ENCODE measurements at places on chromosomes 2 and 18.
A peak's percentile ranks its signal among the peaks of the same experiment; 100 is the strongest.

- DNase-seq, result no peak
Measured at GRCh38 chr2:70374616-70375015, 72.7 kb upstream of the FAM136A start.

GRCh38 chr2:63186331-63186730 is 135.7 kb downstream of the OTX1 start:
- no peak for DNase-seq

DNA sequence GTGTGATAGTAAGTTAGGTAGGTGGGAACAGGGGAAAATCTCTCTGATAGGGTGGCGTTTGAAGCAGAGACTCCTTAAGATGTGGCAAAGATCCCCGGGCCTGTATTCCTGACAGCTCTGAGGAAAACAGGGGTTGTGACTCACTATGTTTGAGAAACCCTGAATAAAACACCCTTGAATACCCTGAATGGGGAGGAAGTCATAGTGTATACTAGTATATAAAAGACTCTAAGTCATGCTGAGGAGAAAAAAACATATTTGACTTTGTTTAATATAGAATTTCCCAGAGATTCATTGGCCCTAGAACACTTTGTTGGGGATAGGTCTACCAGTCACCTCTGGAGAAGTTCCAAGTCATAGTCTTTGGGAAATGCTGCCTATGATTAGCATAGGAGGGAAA is 590.9 kb downstream of the IRS1 start:
- DNase-seq, result no peak

DNA sequence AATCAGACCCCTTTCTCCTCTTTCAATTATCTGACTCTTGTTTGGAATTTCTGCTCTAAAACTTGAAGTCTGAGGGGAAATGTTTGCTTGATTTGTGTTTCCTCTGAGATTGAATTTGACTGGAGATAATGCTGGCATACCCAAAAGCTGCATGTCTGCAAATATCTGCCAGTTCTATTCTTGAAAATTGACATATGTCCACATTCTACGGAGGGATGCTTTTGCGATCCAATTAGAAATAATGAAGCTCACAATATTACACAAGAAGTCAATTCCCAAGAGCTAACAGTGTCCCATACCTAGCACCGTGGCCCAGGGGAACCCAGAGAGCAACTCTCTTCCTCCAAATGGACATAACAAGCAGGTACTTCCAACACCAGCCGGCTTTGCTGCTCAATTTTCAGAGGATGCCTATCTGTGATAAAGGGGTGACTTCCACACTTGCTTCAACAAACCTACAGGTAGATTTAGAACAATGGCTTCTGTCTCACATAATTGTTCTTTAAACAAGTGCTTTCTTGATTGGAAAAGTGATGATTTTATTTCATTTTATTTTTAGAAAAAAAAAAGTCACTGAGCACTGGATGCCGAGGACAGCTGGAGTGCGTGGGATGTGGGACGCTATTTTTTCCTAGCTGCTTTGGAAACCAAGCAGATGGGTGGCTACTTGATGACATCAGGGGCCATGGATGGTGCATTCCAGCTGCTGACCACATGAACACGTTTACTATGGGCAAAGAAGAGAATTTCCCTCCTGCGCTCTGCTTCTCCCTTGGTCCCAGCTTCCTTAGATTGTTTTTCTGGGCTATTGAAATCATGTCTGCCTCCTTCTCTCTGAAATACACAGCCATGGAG is 488.9 kb downstream of the RNF144A start:
- DNase-seq, result no peak

DNA sequence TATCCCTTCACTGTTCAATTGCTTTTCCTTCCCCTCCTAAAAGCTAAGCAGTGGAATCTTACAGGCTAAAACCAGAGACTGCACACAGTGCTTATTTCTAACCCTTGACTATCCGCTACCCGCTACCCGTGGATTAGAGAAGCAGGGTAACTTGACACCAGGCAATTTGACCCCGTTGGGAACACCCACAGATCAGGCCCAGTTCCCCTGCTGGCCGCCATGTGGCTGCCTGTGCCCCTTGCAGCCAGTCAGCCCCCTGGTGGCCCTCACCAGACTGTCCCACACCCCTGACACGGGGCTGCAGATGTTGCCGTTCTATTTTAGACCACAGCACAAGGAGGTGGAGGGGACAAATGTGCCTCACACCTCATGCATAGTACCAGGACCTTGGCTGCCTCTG is 74.8 kb downstream of the TXNL1 start:
- DNase-seq, result no peak

- no peak for DNase-seq
Measured at GRCh38 chr2:10329880-10330699, 27.4 kb downstream of the HPCAL1 start.

GRCh38 chr2:36696533-36696932 is at the start of gene VIT:
Gene VIT (plus strand): TSS chr2:36696707. CDS start chr2:36716371, 19,664 bp downstream.
- DNase-seq, result no peak

DNA sequence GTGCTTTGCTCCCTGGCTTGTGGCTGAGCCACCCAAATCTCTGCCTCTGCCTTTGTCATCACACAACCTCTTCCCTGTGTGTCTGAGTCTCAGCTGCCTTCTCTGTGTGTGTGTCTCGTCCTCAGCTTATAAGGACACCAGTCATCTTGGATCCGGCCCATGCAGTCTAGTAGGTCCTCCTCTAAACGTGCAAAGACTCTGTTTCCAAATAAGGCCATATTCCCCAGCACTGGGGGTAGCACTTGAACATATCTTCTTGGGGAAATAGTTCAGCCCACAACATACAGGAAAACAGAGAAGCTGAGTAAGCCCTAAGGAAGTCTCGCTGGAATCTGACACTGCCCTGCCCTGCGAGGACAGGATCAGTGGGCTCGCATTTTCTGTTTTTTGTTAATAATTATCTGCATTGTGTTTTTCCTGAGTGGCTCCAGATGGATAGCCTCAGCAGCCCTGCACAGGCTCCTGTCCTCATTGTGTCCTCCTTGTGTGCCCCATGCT is 42.1 kb downstream of the MTCL1 start:
- peak; percentile 36 for DNase-seq

DNA sequence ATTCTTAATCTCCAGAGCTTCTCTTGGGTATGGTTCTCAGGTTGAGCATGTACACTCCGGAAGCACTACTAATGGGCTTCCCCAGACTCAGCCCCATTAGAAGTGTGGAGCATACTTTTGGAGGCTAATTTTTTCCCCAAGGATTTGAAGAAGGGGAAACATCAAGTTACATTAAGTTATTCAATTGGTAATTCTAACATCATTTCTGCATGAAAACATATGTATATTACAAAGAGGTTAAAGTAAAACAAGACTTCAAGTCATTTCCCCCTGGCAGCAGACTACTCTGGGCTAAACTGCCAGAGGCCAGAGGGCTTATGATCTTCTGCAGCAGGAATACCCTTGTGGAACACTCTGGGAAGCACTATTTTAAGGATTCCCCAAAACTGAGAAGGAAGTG is 227.7 kb upstream of the STK17B start:
- DNase-seq, result no peak

- DNase-seq, result no peak
Measured at GRCh38 chr2:207304761-207305160, 139.0 kb upstream of the KLF7 start.

GRCh38 chr18:78892177-78892576 is 87.4 kb upstream of the SALL3 start:
- peak; percentile 21 for DNase-seq

DNA sequence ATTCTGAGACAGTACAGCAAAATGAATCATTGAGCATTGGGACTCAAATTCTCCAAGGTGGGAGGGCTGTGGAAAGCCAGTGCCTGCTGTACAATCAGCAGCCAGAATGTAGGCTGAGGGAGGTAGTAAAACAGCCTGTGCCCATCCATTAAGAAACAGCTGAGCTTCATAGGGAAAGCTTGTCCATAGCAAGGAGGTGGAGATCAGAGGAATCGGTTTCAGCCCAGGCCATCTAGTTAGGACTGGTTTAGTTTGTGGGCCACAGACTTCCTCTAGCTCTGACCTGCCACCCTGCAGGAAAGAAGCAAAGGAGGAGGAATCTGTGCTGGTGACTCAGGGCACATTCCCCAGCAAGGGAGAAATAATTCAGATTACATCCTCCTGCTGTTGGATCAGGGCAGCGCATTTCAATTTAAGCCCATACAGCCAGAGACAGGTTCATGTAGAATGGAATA is 333.4 kb downstream of the SETBP1 start:
- DNase-seq, result no peak

DNA sequence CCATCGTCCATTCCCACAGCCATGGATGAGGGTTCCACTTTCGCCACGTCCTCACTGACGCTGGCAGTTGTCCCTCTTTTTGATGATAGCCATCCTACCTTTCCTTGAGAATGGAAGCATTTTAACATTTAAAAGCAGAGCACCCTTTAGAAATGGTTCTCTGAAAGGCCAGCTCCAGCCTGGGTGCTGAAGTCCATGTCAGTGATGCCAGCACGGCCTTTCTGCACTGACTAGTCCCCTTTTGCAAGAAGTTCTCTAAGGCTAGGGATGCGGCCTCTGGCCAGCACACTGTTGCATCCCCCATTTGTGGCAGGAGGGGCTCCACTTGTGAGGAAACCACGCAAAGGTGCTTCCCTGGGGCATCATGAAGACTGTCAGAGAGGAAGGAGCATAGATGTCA is 203.5 kb downstream of the MGAT5 start:
- DNase-seq, result peak; percentile 67

- no peak for DNase-seq
Measured at GRCh38 chr2:208274748-208275147, 8.7 kb downstream of the PIKFYVE start.

GRCh38 chr2:10215393-10215935 is 87.2 kb upstream of the HPCAL1 start:
- no peak for DNase-seq

GRCh38 chr2:28662468-28663181 is 89.0 kb upstream of the PPP1CB start:
- DNase-seq, result peak; percentile 91

GRCh38 chr2:144198116-144198515 is 321.8 kb downstream of the ZEB2 start:
- no peak for DNase-seq

DNA sequence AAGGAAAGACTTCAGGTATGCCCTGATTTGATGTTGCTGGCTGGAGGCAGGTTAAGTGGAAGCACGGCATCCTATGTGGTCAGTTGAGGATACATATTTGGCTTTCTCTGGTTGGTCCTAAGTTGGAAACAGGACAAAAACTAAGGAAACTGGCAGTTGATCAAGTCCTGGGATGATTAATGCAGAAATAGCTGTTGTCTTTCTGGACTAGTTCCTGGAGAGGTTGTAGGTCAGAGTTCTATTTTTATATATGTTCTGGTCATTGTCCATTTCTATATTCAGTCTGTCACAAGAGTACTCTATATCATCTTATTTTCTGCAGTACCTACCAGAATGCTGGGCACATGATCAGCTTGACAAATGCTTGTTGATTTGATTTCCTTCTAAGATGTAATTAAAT is 4.0 kb upstream of the SLC35F5 start:
- no peak for DNase-seq

- no peak for DNase-seq
Measured at GRCh38 chr18:31436825-31437224, 10.7 kb upstream of the DSG3 start.

DNA sequence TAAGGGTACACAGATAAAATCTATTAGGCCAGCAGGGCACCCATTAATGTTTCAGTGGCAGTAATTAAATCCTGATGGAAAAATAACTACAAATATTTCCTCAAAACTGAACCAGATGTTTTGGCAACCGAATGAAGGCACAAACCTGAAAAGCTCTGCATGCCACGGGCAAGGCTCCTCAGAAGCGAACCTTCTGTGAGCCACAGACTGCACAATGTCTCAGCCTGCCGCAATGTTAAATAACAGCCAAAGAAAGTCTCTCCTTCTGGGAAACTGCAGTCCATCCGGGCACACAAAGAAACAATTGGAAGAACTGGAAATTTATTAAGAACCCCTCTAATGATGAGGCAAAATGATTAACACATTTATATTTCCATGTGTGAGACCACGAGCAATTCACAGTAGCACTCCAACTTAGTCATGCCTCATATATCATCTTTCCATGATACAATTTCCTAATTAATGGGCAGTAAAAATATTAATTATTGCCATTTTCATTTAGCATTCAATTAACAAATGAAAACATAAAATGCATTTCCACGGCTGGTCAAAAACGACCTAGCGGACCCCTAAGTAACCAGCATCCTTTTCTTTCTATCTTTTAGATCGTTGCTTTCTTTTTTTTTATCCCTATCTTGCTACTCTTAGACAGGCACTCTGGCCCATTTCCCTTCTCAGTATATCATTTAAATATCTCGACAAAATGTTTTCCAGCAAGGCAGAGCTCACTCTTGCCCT is 237.5 kb downstream of the EPHA4 start:
- DNase-seq, result no peak

- no peak for DNase-seq
Measured at GRCh38 chr2:27709326-27709725, 45.6 kb downstream of the SLC4A1AP start.

DNA sequence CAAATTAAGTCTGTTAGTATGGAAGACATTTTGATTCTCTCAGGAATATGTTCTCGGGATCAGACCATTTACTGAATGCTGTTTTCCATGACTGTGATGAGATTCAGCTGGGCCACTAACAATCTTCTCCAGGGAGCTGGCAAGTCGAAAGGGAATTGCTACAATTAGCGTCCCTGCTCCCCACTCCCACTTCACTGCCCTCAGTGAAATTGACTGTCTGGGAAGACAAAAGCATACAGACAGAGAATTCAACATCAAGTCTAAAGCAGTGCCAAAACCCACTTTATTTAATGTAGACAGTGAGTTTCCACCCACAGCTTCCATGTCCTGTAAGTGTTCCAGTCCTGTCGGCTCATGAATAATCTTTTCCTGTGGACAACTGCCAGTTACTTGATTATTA is 34.0 kb upstream of the COL3A1 start:
- DNase-seq, result no peak

- DNase-seq, result no peak
Measured at GRCh38 chr2:188349019-188349418, 57.3 kb downstream of the GULP1 start.

- DNase-seq, result no peak
Measured at GRCh38 chr2:3208591-3208990, 169.0 kb downstream of the EIPR1 start.

- no peak for DNase-seq
Measured at GRCh38 chr2:44889096-44889495, 52.4 kb upstream of the SIX3 start.

- DNase-seq, result no peak
Measured at GRCh38 chr2:202038471-202039277, 5.0 kb downstream of the FZD7 start.
